ENCODE measurements at places on chromosomes 12 and 14. TPM values are rescaled to one million over a fixed set of nuclear protein-coding genes. Genes with fewer than 3 reads are reported as not detected.

GRCh38 chr12:54829511-54829910, 24.8 kb upstream of the MUCL1 start:
- no peak for DNase-seq

DNA sequence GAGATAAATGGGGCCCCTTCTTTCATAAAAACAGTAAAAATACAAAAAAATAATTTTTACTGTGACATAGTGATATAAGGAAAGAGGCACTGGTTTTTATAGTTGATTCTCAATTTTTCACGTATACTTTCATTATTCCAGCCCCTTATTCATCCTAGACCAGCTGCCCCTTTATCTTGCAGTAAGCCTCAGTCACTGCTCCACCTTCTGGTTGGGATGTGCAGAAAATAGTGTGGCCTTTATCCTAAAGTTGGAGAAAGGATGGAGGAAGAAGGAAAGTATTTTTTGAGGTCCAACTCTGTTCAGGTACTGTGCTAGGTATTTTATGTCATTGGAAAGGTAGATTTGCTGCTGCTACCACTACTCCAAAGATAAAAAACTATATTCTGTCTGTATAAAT, 172.7 kb downstream of the ANO6 start:
- peak; percentile 58 for DNase-seq

DNA sequence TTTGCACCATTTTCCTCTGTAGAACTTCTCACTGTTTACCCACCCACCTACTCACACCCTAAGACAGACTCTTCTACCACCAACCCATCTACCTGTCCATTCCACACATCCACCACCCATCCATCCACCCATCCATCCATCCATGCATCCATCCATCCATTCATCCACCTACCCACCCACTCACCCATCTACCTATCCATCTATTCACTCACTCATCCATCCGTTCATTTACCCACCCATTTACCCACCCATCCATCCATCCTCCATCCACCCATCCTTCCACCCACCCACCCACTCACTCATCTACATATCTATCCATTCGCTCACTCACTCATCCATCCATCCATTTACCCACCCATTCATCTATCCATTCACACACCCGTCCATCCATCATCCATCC, 15.1 kb downstream of the PLBD2 start:
- no peak for DNase-seq

OAS2 gene
- total RNA-seq: not detected

RAD52 gene
- 11.3 TPM for total RNA-seq

ASCL1 gene
- not detected for total RNA-seq

MMP19 gene
- 8.6 TPM for total RNA-seq

STAB2 gene
- total RNA-seq: not detected

DNA sequence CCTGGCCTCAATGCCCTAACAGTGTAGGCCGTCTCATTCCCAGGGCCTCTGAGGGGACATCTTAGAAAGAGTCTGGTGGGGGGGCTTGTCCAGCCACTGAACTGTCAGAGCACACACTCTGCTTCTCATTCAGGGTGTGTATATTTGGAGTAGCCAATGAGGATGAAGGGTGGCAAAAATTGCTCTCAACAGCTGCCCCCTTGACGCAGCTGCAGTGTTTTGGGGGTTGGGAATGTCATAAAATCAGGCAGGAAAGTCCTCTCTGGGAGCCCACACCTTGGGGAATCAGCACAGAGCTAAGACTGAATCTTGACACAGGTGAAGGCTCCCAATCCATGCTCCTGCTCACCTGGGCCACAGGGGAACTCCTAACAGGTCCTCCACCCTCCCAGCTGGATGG, 1.5 kb downstream of the RASAL1 start:
- no peak for DNase-seq

TCP11L2 gene
- 32.8 TPM for total RNA-seq

GRCh38 chr12:131621701-131622421, 89.0 kb upstream of the SFSWAP start:
- no peak for DNase-seq

RPS6KA5 gene
- total RNA-seq: 0.28 TPM

DNA sequence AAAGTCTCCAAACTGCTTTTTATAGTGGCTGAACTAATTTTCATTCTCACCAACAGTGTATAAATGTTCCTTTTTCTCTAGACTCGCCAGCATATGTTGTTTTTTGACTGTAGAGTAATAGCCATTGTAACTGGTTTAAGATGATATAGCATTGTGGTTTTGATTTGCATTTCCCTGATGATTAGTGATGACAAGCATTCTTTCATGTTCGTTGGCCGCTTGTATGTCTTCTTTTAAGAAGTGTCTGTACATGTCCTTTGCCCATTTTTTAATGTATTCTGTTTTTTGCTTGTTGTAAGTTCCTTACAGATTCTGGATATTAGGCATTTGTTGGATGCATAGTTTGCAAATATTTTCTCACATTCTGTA, 404.9 kb downstream of the FLRT2 start:
- no peak for DNase-seq

DNA sequence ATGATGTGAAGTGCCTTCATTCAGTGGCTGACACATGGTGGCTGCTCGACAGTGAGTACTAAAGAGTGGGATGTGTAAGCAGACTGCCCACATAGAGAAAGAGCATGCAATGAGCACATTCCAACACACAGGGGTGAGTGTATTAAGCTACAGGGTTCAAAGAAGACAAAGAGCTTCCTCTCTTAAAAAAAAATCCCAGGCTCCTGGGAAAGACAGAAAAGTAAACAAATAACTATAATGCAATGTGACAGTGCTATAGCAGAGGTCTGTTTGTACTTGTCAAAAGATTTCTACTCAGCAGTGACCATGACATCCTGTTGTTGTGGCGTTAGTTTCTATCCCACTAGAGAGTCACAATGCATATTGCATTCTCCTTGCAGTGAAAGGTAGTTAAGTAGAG, 12.4 kb upstream of the PCNX1 start:
- DNase-seq: peak; percentile 59

DNA sequence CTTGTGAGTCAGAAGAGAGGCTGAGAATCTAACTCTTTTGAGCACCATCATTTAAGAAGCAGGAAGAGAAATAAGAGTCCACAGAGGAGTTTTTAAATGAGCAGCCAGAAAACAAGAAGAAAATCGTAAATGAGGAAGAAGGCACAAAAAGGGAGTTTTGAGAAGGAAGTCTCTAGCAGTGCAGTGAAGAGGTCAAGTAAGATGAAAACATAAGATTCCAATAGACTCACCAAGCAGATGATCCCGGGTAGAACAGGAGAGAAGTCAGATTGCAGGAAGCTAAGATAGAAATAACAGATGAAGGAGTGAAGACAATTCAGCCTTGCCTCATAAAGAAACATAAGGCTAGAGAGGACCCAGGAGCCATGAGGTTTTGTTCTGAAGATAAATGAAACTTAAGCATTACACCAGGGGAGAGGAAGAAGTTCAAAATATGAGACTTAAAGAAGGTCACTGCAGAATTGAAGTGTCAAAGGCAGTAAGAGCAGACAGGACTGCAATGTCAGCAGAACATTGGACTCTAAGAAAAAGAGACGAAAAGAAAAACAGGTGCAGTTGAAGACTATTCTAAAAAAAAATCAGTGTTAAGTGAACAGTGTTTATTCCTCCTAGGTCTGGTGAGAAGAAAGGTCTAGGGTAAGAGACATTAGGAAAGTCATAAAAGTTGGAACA, 229.0 kb downstream of the SEC23A start:
- DNase-seq: no peak

- DNase-seq: no peak
Observed at GRCh38 chr12:109645708-109646107, 67.9 kb upstream of the FAM222A start.

GRCh38 chr14:31228533-31228932, 20.9 kb upstream of the HECTD1 start:
- no peak for DNase-seq

DNA sequence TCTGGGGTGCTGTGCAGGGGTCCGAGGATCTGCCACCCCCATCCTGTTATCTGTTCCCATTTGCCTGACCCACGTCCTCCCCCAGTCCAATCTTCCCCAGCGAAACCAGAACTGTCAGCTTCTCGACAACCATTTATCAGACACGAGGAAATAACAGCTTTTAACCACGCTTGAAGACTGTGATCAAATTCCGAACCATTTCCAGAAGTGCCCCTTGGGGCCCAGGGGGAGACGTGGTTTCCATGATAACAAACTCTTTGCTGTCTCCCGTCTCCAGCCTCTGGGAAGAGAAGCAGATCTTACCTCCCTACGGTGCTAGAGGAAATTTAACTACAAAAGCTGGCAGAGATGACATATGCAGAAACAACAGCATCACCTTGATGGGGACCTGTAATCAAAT, 35.1 kb upstream of the SRRM4 start:
- no peak for DNase-seq

- no peak for DNase-seq
Observed at GRCh38 chr14:63164108-63164683, 40.0 kb upstream of the RHOJ start.

DNA sequence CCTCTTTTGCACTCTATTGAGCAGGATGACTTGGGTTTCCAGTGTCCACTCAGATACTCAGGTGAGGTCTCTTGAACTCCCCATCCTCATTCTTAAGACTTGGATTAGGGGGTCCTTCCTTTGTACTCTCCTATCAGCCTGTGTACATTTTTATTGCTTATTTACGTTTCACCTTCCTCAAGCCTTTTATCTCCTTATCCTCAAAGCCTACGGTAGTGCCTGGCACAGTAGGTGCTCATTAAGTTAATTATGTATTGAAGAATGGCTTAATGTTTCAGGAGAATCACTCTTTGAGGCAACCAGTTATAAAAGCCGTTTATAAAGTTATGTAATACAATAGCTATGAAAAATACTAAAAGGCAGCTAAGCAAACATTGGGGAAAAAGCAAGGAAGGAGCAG, 315.7 kb downstream of the NPAS3 start:
- DNase-seq: no peak

- DNase-seq: no peak
Observed at GRCh38 chr14:74911221-74911620, 11.8 kb downstream of the RPS6KL1 start.

BCL11B gene
- total RNA-seq: under 0.01 TPM

GRCh38 chr12:31323391-31324115, 2.4 kb downstream of the SINHCAF start:
- no peak for DNase-seq

DNA sequence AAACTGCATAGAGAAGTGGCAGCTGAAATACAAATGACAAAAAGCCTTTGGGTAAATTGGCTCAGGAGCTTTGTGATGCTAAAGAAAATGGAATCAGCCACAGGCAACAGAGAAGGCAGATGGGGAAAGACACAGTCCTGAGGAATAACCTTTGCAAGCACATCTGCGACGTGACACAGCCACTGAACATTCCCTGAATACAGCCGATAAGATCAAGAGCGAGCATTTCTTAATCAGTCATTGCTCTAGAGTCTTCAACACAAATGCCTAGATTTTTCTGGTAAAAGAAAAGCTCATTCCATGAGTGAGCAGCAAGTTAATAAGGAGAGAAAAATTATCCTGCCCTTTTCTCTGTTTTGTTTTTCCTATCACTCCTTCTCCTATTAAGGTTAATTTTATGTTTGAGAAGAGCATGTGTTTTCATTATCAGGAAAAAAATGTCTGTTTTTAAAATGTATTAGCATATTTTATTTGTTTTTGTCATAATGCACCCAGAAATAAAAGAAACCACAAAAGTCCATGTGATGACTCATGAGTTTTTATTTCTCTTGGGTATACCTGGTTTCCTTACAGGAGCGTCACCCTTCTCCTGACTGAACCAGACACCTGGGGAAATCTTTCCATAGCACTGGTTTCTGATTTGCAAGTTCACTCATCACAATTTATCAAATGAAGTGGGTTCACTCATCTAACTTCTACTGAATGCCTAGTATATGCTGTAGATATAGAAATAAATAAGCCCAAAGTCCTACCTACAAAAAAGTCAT, 45.4 kb upstream of the PCED1B start:
- DNase-seq: no peak

- no peak for DNase-seq
Observed at GRCh38 chr12:31890295-31891285, 68.6 kb upstream of the RESF1 start.

GPR132 gene
- total RNA-seq: under 0.01 TPM

- no peak for DNase-seq
Observed at GRCh38 chr14:60008042-60008441, 83.7 kb upstream of the PCNX4 start.

DNA sequence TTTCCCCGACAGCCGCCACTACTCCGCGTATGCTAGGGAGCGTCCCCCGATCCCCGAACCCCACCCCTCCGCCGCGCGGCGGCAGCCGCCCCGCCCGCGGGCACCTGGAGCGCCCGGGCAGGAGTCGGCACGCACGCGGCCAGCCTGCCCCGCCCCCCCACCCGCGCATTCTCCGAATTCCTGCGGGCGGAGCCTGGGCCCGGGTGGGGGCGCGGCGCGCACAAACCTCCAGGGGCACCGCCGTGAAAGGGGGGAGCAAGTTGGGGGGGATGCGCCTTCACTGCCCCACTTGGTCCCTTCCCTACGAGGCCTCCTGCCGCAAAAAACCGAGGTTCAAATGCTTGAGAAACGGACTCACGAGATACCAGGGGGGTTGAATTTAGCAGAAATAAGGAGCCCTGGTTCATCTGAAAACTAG, 1.7 kb downstream of the AJUBA start:
- DNase-seq: peak; percentile 32

RNASE2 gene
- total RNA-seq: not detected

GRCh38 chr14:76938092-76938500, 90.4 kb downstream of the IRF2BPL start:
- peak; percentile 39 for DNase-seq

DHH gene
- total RNA-seq: under 0.01 TPM

SALL2 gene
- 2.9 TPM for total RNA-seq

DNA sequence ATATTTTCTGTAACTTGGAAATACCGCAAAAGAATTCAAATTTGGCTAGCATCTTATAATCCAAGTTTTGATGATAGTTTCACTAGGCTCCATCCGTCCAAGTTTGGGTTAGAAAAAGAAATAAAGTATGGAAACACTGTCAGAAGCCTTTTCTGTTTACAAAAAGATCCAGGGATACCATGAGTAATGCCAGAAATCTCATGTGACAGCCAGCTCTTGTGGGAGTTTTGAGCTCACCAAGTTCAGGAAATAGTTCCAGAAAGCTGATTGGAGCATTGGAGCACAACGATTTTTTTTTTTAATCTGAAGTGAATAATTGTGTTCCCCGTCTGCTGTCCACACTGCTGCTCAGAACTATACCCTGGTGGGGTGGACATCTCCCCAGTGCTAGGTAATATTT, 229.7 kb upstream of the NPAS3 start:
- DNase-seq: peak; percentile 77

DNA sequence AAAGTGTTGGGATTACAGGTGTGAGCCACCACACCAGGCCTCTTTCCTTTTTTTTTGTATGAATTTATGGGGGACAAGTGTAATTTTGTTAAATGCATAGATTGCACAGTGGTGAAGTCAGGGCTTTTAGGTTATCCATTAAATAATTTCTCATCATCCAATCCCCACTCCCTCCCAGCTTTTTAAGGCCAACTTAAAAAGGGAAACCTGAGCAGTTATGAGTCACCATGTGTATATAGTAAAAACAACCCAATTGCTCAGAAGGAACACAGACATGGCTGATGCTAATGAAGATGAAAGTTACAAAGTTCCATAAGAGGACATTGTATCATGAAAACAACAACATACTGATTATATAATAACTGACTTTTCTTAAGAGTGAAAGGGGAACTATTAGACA, 25.6 kb upstream of the ARID2 start:
- DNase-seq: peak; percentile 81

GRCh38 chr12:111954969-111955368, 58.0 kb downstream of the TMEM116 start:
- no peak for DNase-seq

Measured in IMR-90 (cell line).